ENCODE measurements at places on chromosomes 6 and 20.
A peak's percentile ranks its signal among the peaks of the same experiment; 100 is the strongest.

DNA sequence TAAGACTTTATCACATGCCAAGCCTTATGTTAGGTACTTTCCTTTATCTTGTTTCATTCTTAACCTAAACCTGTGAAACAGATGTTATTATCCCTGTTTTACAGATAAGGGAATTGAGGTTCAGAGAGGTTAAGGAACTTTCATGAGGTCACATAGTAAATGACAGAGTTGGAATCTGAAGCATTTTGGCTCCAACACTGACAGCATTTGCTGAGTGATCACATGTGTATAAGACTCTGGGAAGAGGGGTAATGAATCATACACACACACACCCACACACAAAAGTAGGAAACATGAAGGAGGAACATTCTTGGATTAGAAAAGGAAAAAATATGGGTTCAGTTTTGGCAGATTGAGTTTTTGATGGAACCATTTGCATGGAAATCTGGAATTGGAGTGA is 212.5 kb downstream of the GJA1 start:
- DNase-seq: no peak

GRCh38 chr6:101806241-101806640 is 412.7 kb downstream of the GRIK2 start:
- no peak for DNase-seq

DNA sequence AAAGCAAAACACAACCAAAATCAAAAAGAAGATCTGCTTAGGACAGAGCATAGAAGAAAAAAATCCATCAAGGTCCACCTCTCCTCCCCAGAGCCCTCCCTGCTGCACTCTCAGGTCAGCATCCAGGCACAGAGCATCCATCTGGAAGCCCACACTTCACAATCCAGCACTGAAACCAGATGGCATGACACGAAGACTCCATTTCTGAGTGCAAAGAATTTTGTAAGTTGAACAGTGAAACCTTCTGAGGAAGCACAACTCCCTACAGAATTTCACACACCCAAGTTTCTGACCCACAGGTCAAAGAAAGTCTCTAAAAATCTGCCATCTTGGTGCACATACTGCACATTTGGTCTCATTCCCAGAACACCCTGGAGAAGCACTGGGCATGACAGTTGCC is 128.8 kb upstream of the STXBP5 start:
- DNase-seq: no peak

DNA sequence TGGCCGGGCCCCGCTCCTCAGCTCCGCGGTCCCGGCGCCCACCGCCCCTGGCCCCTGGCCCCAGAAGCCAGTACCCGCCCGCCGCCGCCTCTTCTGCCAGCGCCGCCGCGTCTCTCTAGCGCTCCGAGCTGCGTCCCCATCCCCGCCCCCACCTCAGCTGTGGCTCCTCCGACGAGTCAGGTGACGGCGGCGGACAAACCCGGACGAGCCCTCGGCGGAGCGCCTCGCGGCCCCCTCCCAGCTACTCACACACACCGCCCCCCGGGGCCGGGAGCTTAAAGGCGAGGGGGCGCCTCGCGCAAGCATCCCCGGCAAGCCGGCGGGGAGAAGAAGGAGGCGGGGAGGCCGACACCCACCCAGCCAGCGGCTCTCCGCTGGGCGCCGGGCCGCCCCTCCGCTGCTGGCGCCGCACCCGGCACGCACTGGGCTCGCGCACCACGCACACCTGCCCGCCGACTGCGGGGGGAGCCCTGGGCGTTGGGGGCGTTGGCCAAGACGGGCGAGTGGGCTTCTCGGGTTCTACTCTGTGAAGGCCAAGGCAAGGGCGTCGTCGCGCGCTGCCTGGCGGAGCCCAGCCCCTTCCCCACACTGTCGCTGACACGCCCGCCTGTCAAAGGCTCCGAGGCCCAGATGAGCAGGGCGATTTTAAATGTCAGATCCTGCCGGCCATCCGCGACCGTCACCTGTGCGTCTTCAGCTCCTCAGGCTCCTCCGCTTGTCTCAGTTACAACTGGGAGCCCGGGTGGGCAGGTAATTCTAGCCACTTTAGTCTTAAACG is at the start of gene SNAP91:
Gene SNAP91, minus strand, starts transcription at position 132 of the 778 bp plus-strand sequence. CDS start 1,174 bp downstream, outside the sequence.
- peak; percentile 7 for DNase-seq

DNA sequence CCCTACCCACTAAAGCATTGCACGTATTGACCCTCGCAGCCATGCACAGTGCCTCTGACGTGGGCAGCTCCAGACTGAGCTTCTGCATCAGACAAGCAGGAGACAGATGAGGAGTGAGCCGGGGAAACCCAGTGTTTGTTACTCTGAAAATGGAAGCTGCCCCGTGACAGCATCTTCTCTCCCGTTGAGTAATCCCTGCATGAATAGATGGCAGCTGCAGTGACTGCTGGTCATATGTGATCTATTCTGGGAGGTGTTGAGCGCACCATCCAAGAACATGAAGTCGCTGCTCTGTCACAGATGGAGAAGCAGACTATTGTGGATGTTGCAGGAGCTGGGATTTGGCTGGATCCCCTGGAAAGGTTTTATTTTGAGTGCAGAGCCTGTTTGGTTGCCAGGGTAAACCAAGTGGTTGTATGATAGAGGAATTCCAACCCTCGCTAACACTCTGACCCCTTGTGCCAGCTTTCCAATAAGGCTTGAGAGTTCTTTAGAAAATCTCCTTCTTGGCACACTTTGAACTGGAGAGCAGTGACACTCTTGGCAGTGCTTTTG is 242.2 kb downstream of the NRN1 start:
- DNase-seq: no peak

- no peak for DNase-seq
Measured at GRCh38 chr6:4017834-4018170, 61.1 kb downstream of the FAM217A start.

DNA sequence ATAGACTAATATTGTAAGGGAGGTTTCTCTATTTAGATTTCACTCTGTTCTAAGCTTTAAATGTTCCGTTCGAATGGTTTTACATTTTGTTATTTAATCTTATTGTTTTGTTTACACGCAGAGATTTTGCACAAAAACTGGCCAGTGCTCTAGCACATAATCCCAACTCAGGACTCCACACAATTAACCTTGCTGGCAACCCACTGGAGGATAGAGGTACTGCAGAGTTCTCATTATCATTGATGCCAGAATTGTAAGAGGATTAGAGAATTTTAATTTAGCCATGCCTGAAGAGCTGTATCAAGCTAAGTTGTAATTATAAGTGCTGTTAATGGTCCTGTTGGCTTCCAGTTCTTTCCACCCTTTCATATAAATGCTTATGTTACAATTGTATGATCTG is 179.7 kb upstream of the SCGN start:
- no peak for DNase-seq

- no peak for DNase-seq
Measured at GRCh38 chr6:89662659-89663223, 24.2 kb upstream of the LYRM2 start.

DNA sequence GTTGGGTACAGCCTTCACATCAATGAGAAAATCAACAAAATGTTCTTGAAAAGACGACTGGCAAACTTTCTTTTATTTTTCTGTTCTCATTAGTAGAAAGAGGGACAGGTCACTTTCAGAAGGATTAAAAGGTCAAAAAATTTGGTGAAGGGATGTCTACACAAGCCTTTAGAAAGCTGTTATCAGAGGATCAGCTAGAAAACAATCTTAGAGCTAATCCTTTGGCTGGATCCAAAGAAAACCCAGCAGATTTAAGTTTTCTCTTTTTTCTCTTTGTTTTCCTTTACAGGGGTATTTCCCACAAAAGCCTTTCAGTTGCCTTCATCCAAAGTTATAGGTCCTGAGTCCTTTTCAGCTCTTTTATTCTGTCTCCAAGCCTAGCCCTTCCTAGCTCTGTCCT is 57.3 kb upstream of the EDN1 start:
- DNase-seq: no peak
